Esophagus mucosa (tissue), 1 donor: ENCODE measurements at places on chromosomes 1 and 21. TPM values are rescaled to one million over a fixed set of nuclear protein-coding genes. Genes with fewer than 3 reads are reported as not detected.

Gene NEXN
- 0.52 TPM for total RNA-seq

DNA sequence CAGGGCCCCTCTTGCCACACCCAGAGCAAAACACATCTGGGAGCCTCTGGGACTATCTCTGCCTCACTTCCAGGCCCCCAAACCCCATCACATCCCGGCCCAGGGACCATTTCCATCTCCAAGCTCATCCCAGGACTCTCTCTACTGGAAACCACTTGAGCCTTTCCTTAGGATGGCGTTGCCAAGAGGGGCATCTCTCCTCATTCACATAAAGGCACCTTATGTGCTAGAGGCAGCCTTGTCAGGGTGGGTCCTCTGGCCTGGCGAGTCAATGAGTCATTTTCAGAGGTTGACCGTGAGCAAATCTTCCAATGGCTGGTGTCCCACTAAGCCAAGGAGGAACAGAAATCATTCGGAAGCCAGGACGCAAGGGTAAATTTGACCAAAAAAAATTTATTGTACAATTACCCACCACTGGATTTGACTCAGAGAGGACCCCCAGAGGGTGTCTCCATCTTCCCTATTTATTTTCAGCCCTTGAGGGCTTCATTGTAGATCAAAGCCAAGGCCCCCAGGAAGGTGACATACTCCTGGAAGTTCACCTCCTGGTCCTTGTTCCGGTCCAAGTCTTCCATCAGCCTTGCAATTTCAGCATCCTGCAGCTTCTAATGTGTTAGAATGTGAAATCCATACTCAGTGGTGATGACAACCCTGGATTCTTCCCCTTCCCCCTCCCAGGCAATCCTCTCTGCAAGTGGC is 1.4 kb downstream of the S100A6 start:
- ATAC-seq, result no peak

Gene LORICRIN
- total RNA-seq, result not detected

- ATAC-seq, result no peak
These were observed 76.3 kb downstream of the XCL2 start for GRCh38 chr1:168467452-168467851.

GRCh38 chr1:180849031-180849775 is 63.5 kb upstream of the KIAA1614 start:
- ATAC-seq, result no peak

Gene TEDDM1
- total RNA-seq, result not detected

- ATAC-seq, result no peak
These were observed 51.8 kb downstream of the ATP1A1 start for GRCh38 chr1:116424863-116425262.

Gene DSCAM
- total RNA-seq, result not detected

GRCh38 chr21:46663754-46664153 is 28.3 kb downstream of the PRMT2 start:
- ATAC-seq, result peak; percentile 72

- no peak for ATAC-seq
These were observed 32.6 kb downstream of the SPATA6 start for GRCh38 chr1:48439380-48439779.

DNA sequence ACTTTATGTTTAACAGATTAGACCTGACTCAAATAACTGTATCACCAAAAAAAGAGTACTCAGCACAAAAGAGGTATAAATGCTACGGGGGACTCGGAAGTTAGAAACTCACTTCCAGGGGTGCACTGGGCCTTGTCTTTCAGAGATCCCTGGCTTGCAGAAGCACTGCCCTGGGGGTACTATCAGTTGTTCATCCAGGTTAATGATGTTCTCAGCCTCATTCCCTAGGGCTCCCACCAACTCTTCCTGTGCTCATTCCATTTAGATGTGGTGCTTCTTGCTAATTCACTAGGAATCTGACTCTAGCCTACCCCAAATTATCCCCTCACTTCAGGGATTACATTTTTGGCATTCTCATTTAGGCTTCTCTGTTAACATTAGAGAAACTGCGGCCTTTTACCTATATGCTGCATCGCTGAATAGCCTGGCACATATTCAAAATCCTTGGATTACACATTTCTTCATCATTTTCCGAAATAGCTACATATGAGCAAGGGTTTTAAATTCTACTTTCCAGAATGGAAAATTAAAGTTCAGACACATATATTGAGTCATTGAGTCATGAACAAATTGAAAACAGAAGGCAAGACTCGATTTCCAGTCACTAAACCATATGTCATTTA is 338.5 kb downstream of the KCTD3 start:
- no peak for ATAC-seq

DNA sequence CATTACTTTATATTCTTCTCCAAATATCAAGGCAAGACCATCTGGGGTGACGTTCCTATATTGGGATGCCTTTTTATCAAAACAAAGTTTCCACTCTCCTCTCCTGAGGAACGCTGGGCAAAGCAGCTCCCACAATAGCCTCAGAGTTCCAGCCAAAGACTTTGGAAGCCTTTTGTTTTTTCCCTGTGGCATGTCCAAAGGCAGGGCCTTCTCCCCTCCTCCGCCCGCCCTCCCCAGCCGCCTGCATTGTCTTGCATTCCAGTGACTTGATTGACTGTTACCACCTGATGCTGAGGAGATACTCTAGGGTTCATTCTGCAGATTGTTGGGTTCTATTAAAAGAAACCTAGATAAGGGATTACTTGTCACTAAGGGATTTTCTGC is 43.5 kb downstream of the PROX1 start:
- no peak for ATAC-seq

- ATAC-seq, result no peak
These were observed 93.0 kb downstream of the MTR start for GRCh38 chr1:236888126-236888525.

Gene KIF17
- total RNA-seq, result 0.60 TPM

Gene TFF2
- not detected for total RNA-seq

DNA sequence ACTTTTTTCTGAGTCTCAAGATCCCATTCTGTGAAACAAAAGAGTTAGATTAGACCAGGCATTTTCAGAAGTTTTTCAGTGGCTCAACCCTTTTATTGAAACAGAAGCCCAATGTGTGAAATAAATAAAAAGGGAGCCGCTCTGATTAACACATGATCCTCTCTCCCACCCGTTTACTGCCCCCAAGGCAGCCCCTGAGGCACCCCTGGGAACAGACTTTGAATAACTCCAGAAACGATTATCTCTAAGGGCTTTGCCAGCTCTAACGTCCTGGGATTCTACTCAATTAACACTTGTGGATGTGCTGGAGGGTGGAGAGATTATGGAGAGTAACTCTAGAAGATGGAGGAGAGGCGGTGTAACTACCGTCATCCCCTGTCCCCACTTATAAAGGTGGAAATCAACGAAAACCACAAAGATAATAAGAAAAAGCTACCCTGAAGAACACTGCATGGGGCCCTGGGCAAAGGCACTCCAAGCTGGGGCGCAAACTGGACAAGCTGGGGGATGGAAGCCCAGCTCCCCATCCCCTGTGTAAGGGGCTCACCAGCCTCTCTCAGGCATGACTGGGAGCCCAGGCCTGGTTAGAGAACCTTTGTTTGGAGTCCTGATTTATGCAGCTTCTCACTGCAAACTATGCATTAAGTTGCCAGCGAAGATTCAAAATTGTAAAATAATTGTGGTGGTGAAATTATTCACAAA is 39.0 kb upstream of the GRIK3 start:
- ATAC-seq, result no peak

Gene GPR161
- 4.0 TPM for total RNA-seq

DNA sequence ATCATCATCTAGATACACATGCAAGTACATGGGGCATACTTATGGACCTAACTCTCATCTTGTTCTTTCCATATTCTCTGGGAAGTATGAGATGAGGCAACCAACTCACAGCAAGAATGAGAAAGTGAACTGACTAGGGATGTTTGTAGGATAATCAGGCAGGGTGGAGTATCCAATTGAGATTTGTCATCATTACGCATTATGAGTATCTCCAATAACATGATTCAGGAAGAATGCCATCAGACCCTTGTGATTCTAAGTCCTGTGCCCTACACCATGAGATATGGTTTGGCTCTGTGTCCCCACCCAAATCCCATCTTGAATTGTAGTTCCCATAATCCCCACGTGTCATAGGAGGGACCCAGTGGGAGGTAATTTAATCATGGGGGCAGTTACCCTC is 154.0 kb downstream of the SLC30A10 start:
- no peak for ATAC-seq

Gene GFI1
- total RNA-seq, result 0.24 TPM

DNA sequence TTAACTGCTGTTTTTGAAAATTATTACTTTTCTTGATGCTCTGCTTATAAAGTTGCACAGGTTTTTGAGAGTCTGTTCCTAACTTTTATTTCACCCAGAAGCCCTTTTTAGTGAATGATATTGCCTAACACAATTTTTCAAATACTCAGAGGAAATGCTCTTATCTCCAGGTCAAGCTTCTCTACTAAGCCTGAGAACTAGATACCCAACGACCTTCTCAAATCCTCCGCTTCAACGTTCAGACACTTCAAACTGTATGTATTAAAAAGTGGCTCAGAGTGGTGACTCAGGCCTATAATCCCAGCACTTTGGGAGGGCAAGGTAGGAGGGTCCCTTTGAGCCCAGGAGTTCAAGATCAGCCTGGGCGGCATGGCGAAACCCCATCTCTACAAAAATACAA is 88.5 kb downstream of the ASH1L start:
- no peak for ATAC-seq

Gene AMPD2
- 16.5 TPM for total RNA-seq

- no peak for ATAC-seq
These were observed 231 bp upstream of the RPS6KA1 start for GRCh38 chr1:26529405-26529654.

DNA sequence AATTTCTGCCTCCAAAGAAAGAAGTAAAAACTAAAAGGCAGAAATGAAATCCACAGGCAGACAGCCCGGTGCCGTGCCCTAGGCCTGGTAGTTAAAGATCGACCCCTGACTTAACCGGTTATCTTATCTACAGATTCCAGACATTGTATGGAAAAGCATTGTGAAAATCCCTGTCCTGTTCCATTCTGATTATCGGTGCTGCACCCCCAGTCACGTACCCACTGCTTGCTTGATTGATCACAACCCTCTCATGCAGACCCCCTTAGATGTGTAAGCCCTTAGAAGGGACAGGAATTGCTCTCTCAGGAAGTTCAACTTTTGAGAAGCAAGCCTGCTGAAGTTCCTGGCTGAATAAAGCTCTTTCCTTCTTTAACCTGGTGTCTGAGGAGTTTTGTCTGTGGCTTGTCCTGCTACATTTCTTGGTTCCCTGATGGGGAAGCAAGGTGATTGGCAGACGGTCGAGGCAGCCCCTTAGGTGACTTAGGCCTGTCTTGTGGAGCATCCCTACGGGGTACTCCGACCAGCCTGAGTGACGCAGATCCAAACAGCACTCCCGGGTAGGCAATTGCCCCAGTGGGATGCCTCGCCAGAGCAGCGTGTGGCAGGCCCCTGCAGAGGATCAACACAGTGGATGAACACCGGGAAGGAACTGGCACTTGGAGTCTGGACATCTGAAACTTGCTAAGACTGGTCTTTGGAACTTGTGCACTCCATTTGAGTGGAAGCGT is 111.2 kb upstream of the PPM1J start:
- ATAC-seq, result no peak

Gene NCAM2
- total RNA-seq, result not detected

- ATAC-seq, result no peak
These were observed 2.4 kb upstream of the CD247 start for GRCh38 chr1:167520711-167521206.

Gene RAD54L
- 5.2 TPM for total RNA-seq

DNA sequence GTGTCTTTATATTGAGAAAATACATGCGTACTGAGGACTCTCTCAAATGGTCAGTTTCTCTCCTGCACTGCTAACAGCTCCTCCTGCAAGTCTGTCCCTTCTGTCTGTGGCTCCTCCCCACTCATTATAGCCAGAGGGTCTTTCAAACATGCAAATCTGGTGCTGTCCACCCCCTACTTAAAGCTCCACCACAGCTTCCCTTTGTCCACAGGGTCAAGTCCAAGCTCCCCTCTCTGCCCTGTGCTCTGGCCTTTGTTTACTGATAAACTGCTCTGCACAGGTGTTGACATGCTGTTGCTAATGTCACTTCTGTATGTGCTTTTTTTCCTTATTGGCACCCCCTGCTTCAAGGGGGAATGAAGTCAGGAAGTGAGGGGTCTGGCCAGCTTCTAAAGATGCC is 47.7 kb upstream of the GPR37L1 start:
- ATAC-seq, result no peak

Gene ATF3
- total RNA-seq, result 2.7 TPM

- ATAC-seq, result no peak
These were observed 110.2 kb downstream of the EIF4G3 start for GRCh38 chr1:21066356-21067012.

DNA sequence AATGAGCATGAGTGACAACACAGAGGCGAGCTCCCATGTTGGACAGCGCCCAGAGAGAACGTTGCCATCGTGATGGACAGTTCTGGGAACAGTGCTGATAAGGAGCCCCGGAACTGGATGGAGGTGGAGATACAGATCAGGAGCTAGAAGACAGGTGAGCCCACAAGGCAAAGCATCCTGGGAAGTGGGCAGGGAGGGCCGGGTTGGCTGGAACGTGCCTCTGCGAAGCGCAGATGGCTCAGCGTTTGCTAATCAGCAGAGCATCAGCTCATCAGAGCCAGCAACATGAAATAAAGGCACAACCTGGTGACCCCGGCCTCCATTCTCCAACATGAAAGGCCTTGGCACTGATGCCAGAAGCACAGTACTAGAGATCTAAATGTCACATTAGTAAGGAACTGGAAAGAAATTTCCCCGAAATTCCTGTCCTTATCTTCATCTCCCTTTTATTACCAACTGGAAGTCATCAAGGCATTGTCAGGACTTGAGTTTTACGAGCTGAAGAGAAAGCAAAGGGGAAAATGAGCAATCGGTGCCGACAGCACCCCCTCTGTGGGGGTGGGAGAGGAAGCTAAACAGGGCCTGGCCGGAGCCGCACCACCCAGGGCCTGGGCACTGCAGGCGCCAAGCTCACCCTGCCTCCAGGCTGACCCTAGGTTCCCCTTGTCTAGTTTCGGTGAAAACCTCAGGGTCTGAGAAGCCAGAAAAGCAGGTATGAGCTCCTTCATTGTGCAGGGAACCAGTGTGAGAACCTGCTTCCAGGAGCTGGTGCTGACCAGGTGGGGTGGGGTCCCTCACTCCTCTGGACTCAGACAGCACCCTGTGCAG is 19.9 kb downstream of the ABCA4 start:
- ATAC-seq, result no peak

Gene GLIS1
- total RNA-seq, result 0.20 TPM
